Osteoblast (primary cell): ENCODE measurements at places on chromosomes 6 and 20. TPM values are rescaled to one million over a fixed set of nuclear protein-coding genes. Genes with fewer than 3 reads are reported as not detected.

PBOV1 gene
- not detected in 2 replicates for total RNA-seq

DNA sequence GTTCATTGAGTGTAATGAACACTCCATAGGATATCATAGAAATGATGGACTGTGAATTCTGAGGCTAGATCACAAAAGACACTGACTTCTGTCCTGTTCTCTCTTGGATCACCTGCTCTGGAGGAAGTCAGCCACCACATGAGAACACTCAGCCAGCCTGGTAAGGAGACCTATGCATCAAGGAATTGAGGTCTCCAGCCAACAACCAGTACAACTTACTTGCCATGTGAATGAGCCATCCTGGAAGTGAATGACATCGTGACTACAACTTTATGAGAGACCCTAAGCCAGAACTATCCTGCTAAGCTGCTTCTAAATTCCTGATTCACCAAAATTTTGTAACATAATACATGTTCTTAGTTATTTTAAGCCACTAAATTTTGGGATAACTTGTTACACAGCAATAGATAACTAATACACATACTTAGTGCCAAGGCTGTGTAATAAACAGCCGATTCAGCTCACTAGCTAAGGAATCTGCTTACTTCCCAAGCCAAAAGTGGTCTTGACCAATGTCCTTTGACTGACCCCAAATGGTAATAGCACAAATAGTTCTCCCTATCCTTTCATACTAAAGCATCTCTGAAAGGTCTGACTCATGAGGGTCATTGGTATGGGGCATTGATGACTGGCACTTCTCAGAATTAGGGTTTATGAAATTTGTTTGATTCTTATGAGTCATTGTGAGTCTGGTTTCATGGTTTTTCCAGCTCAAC is 6.9 kb upstream of the CTNNBL1 start:
- DNase-seq = peak; percentile 52

GRCh38 chr6:160349020-160349441 is 853 bp downstream of the SLC22A3 start:
- peak; percentile 92 for DNase-seq

TTBK1 gene
- under 0.01 TPM in 1 of 2 replicates, not detected in the other for total RNA-seq

- DNase-seq = no peak
Observed at GRCh38 chr20:25209400-25209799, 13.9 kb downstream of the ENTPD6 start.

ARMH2 gene
- not detected in 2 replicates for total RNA-seq

DNA sequence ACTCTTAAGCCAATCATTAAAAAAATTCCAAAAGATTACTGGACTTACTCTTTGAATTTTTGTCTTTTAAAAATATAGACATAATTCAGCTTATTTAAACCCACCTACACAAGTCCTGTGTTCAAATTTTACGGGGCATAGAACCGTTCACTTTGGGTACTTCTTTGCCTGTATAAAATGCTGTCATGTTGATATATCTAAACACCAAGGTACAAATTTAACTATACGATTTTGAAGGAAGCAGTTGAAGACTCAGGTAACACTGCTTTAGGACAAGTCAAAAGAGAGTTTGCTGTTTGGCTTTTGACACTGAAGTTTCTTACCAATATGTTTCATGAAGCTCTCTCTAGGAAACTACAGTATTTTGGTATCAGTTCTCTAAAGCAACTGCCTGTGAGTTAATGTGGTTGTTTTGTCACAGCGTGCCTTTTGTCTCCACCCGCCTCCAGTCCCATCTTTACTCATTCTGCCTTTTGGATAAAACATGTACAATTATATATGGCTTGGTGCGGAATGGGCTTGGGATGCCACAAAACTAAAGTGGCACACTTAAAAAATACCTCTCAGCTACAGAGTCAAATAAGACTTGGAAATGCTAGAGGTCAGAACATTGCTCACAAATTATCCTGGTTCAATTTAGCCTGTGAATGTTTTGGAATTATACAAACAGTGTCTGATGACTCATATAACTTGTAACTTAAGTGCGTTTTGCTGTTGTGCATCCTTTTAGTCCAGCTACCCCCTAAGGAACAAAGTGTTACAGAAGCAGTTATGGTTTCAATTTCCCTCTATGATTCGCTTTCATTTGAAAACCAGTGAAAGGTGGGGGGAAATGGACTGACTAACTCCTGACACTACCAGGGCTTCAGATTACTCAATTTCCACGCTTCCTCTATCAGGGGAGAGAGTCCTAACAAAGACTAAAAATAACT is 38.7 kb downstream of the RGS17 start:
- no peak for DNase-seq

- DNase-seq = no peak
Observed at GRCh38 chr6:12293931-12294807, 4.0 kb downstream of the EDN1 start.

DNA sequence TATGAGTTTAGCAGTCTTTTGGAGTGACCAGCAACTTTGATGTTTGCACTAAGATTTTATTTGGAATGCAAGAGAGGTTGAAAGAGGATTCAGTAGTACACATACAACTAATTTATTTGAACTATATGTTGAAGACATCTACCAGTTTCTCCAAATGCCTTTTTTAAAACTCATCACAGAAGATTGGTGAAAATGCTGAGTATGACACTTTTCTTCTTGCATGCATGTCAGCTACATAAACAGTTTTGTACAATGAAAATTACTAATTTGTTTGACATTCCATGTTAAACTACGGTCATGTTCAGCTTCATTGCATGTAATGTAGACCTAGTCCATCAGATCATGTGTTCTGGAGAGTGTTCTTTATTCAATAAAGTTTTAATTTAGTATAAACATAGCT is 13.9 kb downstream of the GJA1 start:
- no peak for DNase-seq

C6orf52 gene
- total RNA-seq = not detected in 2 replicates

GRCh38 chr6:5334341-5334740 is 73.0 kb downstream of the FARS2 start:
- no peak for DNase-seq

DNA sequence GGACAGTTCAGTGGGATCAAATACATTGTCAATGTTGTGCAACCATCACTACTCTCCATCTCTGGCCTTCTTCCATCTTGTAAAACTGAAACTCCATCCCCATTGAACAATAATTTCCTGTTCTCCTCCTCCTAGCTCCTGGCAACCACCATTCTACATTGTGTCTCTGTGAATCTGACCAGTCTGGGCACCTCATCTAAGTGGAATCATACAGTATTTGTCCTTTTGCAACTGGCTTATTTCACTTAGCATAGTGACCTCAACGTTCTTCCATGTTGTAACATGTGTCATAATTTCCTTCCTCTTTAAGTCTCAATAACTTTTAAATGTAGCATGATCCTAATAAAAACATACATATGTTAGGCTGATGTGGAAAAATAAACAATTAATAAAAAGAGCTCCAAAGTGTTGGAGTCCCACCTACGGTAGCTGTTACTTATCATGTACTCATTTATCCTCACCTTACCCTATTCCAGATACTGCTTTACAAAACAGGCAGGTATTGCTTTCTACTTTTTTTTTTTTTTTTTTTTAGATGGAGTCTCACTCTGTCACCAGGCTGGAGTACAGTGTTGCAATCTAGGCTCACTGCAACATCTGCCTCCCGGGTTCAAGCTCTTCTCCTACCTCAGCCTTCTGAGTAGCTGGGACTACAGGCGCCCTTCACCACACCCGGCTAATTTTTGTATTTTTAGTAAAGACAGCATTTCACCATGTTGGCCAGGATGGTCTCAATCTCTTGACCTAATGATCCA is 91.9 kb downstream of the TNFAIP3 start:
- no peak for DNase-seq

DNA sequence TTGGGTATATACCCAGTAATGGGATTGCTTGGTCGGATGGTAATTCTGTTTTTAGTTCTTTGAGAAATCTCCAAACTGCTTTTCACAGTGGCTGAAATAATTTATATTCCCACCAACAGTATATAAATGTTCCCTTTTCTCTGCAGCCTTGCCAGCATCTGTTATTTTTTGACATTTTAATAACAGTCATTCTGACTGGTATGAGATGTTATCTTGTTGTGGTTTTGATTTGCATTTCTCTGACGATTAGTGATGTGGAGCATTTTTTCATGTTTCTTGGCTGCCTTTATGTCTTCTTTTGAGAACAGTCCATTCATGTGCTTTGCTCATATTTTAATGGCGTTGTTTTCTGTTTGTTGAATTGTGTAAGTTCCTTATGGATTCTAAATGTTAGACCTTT is 641.6 kb downstream of the HACE1 start:
- DNase-seq = no peak

DNA sequence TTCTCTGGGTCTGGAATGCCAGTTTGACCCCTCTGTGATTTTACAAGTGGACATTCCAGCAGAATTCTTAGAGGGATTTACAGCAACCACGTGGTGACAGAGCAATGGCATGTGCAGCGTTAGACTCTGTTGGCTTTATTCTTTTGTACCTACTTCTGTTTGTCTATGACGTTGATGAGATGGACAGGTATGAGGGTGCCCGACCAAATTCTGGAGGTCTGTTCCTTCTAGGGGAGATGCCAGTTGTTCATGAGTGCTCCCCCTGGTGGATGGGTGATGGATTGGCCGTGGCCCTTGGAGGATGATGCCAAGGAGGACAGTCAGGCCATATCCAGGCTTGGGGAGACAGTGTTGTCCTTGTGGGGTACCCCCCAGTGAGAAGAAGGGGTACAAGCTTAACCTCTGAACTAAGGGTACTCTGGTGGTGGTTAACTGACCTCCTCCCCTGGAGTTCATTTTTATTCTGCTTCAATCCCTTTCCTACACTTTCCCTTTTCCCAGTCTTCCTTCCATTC is 198.6 kb downstream of the DTNBP1 start:
- no peak for DNase-seq

CAGE1 gene
- under 0.01 TPM in 2 replicates for total RNA-seq

- DNase-seq = no peak
Observed at GRCh38 chr20:59984541-59984940, 26.3 kb downstream of the CDH26 start.

DNA sequence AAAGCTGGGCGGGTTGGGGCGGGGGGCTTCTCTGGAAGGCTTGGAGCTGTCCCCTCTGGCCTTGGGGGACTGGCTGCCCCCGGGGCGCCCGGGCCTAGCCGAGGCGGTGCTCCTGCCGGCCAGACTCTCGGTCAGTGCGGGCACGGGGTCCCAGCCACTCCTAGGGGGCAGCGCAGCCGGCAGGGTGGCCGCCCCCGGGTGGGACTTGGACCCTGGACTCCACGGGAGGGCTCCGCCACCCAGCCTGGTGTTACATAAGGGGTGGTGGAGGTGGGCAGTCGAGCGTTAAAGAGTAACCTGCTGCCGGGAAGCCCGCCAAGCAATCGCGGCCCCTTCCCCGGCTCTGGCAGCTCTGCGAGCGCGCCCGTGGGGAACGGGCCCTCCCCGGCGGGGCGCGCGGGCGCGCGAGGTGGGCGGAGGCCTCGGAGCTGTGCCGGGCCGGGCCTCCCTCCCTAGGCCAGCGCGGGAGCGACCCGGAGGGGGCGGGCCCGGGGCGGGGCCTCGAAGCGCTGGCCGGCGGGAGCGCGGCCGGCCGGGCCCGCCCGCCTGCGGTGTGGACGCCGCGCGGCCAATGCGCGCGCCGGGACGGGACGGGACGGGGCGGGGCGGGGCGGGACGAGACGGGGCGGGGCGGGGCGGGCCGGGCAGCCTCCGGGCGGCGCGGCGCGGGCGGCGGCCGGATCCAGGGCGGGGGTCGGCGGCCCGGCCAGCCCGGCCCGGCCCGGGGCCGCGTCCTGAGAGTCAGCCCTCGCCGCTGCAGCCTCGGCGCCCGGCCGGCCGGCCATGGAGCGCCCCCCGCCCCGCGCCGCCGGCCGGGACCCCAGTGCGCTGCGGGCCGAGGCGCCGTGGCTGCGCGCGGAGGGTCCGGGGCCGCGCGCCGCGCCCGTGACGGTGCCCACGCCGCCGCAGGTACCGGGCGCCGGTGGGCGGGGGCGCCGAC is at the start of gene SLC2A4RG:
Gene SLC2A4RG (plus strand): TSS at position 647 of the 940 bp plus-strand sequence. CDS start 137 bp downstream, at position 784.
- DNase-seq = peak; percentile 100

DNA sequence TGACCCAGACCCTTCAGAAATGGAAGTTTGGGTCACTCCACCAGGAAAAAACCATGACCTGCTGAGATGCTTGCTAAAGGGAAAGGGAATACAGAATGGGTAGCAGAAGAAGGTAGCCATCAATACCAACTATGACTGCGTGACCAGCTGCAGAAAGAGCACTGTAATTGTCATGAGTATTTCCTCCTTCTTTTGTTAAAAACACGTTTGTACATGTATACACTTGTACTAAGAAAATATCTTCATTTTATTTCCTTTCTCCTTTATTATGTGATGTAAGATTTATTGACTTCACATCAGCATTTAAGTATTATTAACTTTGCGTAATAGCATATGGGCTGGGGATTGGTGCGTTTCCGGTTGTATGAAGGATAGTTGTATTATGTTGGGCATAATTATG is 12.6 kb upstream of the MUC21 start:
- DNase-seq = no peak

RAB44 gene
- total RNA-seq = under 0.01 and 0.36 TPM in 2 replicates

GRCh38 chr20:23142162-23143050 is 56.3 kb upstream of the CD93 start:
- no peak for DNase-seq

MCM9 gene
- 15.2 and 17.1 TPM in 2 replicates for total RNA-seq

GRCh38 chr6:38452816-38453660 is 186.7 kb downstream of the BTBD9 start:
- DNase-seq = no peak

- no peak for DNase-seq
Observed at GRCh38 chr20:59403962-59404314, 103.5 kb downstream of the EDN3 start.

DNA sequence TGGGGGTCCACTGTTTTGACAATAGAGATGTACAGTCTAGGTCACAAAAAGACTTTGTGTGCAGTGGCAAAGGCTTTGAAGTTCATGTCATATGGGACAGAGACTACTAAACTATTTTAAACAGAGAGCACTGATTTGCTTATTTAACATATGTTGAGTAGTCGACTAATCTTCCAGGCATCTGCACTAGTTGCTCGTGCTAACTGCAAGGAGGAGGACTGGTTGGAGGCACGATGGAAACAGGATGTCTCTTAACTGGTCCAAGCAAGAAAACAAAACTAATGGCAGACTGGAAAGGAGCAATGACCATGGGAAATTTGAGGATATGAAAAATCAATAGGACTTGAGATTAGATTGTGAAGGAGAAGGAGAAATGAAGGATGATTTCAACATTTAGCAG is 28.5 kb upstream of the ERVFRD-1 start:
- no peak for DNase-seq

DNA sequence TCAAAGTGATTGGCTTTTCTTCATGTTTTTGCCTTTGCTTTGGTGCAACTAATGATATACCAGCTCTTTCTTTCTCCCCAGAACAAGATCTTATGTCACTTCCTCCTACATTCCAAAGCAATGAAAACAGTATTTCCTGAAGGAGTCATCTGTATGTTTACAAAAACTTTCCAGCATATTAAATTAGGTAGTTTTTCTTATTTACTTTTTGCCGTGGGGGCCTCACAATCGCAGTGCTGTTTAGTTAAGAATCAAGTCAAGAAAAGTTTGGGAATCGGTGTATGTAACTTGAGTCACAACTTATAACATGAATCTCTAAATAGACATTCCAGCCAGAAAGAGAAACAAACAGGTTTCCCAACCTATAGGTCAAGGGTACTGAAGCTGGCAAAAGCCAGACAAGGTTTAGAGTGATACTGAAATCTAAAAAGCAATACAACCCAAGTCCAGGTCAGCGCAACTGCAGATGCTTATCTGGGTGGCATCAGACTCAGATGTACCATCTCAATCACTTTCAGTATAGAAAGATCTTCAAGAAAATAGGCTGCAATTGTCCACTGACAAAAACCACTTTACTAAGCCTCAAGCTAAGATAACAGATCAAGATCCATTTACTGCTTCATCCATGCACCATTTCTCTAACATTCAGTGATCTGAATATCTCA is 63.6 kb downstream of the IPCEF1 start:
- peak; percentile 77 for DNase-seq
